NCI-H1105 (cell line): ENCODE measurements at places on chromosomes 6 and 20.

GRCh38 chr6:129542705-129543104 lies 167.3 kb downstream of the ARHGAP18 start:
- DNase-seq: no peak

DNA sequence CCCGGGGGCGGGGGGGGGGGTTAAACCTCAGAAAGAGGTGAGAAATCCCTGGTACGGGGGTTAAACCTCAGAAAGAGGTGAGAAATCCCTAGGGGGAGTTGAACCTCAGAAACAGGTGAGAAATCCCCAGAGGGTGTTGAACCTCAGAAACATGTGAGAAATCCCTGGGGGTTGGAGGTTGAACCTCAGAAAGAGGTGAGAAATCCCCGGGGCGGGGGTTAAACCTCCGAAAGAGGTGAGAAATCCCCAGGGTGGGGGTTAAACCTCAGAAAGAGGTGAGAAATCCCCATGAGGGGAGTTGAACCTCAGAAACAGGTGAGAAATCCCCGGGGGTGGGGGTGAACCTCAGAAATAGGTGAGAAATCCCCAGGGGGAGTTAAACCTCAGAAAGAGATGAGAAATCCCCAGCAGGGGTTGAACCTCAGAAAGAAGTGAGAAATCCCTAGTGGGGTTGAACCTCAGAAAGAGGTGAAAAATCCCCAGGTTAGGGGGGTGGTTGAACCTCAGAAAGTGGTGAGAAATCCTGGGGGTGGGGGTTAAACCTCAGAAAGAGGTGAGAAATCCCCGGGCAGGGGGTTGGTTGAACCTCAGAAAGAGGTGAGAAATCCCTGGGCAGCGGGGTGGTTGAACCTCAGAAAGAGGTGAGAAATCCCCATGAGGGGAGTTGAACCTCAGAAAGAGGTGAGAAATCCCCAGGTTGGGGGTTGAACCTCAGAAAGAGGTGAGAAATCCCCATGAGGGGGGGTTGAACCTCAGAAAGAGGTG lies 87.4 kb downstream of the PLG start:
- no peak for DNase-seq

- DNase-seq: peak; percentile 21
Observed at GRCh38 chr6:120826253-120826652, 508.0 kb downstream of the TBC1D32 start.

- no peak for DNase-seq
Observed at GRCh38 chr6:157764178-157765068, 58.6 kb upstream of the SNX9 start.

- DNase-seq: peak; percentile 87
Observed at GRCh38 chr20:6053776-6054688, at the start of gene LRRN4. Gene LRRN4, minus strand, starts transcription at chr20:6054060. Its CDS starts 1,261 bp downstream, at chr20:6052799.

- no peak for DNase-seq
Observed at GRCh38 chr6:89400912-89401399, 11.1 kb downstream of the RRAGD start.

GRCh38 chr20:38844963-38845362 lies 39.5 kb downstream of the PPP1R16B start:
- DNase-seq: no peak

DNA sequence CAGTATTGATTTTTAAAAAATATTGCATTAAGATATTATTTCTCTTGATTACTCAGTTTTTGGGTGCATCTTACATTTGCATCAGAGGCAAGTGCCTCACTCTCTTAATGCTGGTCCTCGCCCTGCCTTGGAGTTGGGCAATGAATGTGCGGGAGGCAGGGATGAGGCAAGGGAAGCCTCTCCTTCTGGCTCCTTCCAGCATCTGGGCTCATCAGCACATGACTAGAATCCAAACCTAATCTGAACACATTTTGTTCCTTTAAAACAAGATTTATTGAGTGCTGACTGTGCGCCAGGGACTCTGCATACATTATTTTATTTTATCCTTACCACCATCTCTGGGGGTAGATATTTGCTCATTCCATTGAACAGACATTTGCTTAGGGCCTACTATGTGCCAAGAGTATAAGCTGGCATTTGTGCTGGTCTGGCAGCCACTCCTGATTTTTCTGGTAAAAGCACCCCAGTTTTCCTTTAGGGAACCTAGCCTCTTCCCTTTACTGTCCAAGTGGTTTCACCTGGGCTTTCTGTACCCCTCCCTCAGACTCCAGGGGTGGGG lies 71.9 kb upstream of the ZNFX1 start:
- DNase-seq: no peak

- no peak for DNase-seq
Observed at GRCh38 chr20:8854571-8854970, 214.3 kb upstream of the PLCB4 start.

DNA sequence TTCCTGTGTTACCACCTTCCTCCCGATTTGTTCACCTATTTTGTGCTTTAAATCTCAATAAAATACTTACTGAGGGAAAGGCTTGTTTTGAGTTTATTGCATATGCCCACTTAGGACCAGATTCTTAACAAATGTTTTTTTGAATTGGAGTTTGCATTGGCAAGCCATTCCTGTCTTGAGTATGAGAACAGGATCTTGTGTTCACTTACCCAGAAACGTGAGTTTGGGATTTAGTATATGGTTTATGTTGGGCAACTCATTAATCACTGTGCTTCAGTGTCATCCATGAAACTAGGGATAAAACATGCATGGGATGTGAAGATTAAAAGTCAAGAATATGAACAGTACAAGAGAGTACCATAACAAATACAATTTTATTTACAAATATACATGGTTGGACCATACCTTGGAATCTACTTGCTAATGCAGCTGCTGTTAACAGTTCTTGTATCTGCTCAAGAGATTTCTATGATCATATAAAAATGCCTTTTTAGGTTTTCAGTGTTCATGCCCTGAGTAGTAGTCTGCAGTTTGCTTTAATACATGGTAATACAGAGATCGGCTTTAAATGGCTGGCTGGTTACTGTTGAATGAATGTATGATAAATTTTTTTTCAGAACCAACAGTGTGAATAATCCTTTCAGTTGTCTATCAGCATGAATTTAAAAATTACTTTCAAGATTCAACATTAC lies 6.0 kb downstream of the SRSF6 start:
- no peak for DNase-seq
